Mammary epithelial cell (primary cell): ENCODE measurements at places on chromosomes 5 and 9. TPM values are rescaled to one million over a fixed set of nuclear protein-coding genes. Genes with fewer than 3 reads are reported as not detected.

The FAT2 gene
- total RNA-seq, result 137 TPM

The PRRT1B gene
- not detected for total RNA-seq

The OR13D1 gene
- total RNA-seq, result not detected

The PPP6C gene
- 30.0 TPM for total RNA-seq
